ENCODE measurements at places on chromosomes 12 and 14.

GRCh38 chr14:90383731-90384542 is 12.9 kb upstream of the CALM1 start:
- H3K4me1 ChIP-seq, result no peaks in the 10 kb centered on the region
- no peaks in the 10 kb centered on the region for H3K36me3 ChIP-seq
- no peak overlapping the region for H3K27ac ChIP-seq
- H3K4me3 ChIP-seq, result peak overlapping the region; percentile 50

DNA sequence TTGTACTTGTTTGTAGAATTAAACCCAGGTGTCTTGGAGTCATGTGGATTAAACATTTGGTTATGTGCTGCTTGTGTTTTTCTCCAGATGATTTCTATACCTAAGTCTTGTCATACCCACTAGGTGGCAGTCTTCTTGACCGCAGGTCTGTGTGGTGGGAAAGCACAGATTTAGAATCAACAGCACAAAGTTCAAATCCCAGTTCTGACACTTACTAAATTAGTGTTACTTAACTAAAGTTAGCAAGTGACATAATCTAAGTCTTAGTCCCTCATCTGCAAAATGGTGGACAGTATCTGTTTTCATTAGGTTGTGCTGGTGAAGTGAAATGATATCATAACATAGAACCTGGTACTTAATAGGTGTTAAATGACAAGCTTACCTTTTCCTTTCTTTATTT is 151.0 kb upstream of the ARHGAP5 start:
- H3K4me1 ChIP-seq, result no peaks in the 10 kb centered on the region
- no peak overlapping the region for H3K27ac ChIP-seq
- no peaks in the 10 kb centered on the region for H3K36me3 ChIP-seq
- no peak overlapping the region for H3K4me3 ChIP-seq
- no peak for DNase-seq

- DNase-seq, result no peak
- no peak overlapping the region for H3K27ac ChIP-seq
- no peaks in the 10 kb centered on the region for H3K36me3 ChIP-seq
- H3K27me3 ChIP-seq, result no peaks in the 10 kb centered on the region
- no peak overlapping the region for H3K4me3 ChIP-seq
Observed at GRCh38 chr12:97568336-97569180, 106.0 kb downstream of the RMST start.

DNA sequence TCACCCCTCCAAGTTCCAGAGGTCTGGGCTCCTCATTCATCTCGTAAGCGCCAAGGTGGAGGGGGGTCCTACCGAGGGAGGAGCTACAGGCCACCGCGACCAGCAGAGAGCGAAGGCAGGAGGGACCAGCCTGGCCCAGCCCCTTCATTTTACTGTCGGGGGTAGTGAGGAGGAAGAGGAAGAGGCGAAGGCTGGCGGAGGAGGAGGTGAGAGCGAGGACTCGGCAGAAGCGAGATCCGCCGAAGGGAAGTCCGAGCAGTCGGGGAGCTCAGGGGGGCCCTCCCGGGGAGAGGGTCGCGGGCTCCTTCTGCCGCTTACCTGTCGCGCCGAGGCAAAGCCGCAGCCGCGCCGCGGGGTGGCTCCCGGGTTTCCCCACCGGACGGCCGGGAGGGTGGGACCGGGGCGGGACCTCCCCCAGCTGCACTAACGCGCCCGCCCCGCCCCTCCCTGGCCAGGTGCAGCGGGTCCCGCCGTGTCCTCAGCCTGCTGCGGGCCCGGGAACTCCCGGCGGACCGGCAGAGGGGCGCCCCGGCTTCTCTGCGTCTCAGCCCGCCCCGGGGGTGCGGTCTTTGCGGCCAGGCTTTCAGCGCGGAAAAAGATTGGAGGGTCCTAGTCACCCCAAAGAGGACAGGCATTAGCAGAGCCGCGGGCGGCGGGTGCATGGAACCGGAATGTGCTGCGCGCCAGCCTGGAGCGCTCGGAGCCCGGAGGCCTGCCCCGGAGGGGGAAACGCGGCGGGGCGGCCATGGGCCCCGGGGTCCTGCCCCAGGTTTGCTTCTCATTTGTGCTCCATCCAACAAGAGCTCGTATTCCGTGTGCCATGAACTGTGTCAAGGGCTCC is at the start of gene GALNT6:
Gene GALNT6, minus strand, starts transcription at position 124 of the 841 bp plus-strand sequence. CDS start 11,625 bp downstream, outside the sequence.
- no peak within 1 kb of the TSS for H3K27ac ChIP-seq
- DNase-seq, result peak; percentile 55
- 0 out of 2 replicates have a peak, but pooled peaks cover 3% of the 10 kb centered on the region for H3K36me3 ChIP-seq
- peak within 1 kb of the TSS; percentile 79 for H3K4me3 ChIP-seq
- H3K27me3 ChIP-seq, result no peaks in the 10 kb centered on the region
- H3K4me1 ChIP-seq, result peaks cover 4% of the 10 kb centered on the region

GRCh38 chr14:39372656-39373055 is 59.6 kb downstream of the FBXO33 start:
- DNase-seq, result no peak
- no peaks in the 10 kb centered on the region for H3K36me3 ChIP-seq
- H3K4me3 ChIP-seq, result no peak overlapping the region
- no peaks in the 10 kb centered on the region for H3K27me3 ChIP-seq
- H3K27ac ChIP-seq, result no peak overlapping the region
- H3K4me1 ChIP-seq, result no peaks in the 10 kb centered on the region

- no peak for DNase-seq
- no peak overlapping the region for H3K4me3 ChIP-seq
- no peaks in the 10 kb centered on the region for H3K27me3 ChIP-seq
- no peaks in the 10 kb centered on the region for H3K36me3 ChIP-seq
- H3K27ac ChIP-seq, result no peak overlapping the region
Observed at GRCh38 chr14:102392506-102392905, 29.8 kb downstream of the TECPR2 start.

Measured in iPS DF 6.9 (cell line).